Stimulated activated CD4-positive, alpha-beta T cell treated with anti-CD3 and anti-CD28 coated beads, TNF-alpha, amount 100 ng/mL, for 48 hours (primary cell): ENCODE measurements at places on chromosomes 16 and 17.
A peak's percentile ranks its signal among the peaks of the same experiment; 100 is the strongest.

DNA sequence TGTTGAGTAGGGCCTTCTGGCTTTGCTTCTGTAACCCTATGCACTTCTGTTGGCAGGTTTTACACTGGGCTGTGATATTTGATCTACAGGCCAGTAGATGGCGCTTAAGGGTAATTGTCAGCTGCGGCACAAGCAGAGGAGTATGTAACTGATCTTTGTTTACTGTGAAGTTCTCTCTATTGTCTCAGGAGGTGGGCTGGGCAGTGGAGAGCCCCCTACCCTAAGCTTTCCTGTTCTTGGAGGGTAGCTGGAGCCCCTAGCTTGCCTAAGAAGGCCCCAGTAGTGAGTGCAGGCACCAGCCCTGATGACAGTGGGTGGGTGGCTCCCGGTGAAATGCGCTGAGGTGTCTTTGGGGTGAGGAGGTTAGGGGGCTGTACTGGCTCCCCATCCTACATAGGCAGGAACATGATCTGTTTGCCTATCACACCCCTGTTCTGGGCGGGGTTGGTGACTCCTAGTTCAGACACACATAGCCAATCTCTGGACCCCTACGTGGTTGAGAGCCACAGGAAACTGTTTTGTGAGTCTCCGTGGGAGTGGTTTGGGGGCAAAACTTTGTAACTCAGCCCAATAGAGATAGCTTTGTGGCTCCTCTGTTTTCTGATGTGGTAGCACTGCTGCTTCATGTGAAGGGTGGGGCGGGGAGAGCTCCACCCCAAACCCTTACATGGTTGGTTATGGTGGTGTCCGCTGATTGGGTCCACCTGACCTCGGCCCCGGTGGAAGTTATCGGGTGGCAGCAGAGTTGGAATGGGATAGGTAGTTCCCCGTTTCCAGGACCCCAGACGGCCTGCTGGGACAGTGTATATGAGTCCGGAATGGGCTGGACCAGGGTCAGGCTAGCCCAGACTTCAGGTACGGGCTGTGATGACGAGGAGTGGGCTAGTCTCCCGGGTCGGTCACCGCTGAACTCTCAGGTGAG is 60.4 kb downstream of the SLFN11 start:
- DNase-seq: peak; percentile 29

- DNase-seq: no peak
These were observed 4.4 kb downstream of the SMARCD2 start for GRCh38 chr17:63837962-63838600.

GRCh38 chr17:80453998-80454556 is 22.3 kb downstream of the NPTX1 start:
- DNase-seq: no peak

- DNase-seq: no peak
These were observed 25.7 kb downstream of the MRM1 start for GRCh38 chr17:36627101-36627500.

DNA sequence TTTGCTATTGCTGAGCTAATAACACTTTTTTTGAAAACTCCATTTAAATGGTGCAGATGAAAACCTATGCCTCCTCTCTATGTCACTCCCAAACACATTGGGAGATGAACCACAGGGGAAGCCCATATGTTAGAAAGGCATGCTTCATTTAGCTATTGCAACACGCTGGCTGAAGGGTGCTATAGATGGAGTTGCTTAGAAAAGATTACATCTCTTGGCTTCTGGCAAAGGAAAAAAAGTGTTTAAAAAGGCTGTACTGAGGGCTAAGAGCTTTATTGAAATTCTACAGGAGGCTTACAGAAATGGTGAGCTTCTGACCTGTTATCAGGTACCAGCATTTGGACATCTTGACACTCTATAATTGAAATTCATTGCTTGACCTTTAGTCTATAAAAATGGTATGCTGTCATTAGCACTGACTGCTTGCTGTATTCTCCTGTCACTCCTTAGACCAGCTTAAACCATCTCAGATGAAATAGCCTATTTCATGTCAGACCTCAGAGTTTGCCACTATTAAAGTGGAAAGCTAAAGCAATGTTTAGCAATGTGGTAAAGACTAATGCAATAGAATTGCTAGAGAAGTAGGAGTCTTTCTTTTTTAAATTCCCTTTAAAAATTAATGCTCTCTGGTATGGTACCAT is 503.9 kb downstream of the CDH11 start:
- DNase-seq: no peak

GRCh38 chr17:38324141-38324697 is 19.5 kb downstream of the GPR179 start:
- no peak for DNase-seq

DNA sequence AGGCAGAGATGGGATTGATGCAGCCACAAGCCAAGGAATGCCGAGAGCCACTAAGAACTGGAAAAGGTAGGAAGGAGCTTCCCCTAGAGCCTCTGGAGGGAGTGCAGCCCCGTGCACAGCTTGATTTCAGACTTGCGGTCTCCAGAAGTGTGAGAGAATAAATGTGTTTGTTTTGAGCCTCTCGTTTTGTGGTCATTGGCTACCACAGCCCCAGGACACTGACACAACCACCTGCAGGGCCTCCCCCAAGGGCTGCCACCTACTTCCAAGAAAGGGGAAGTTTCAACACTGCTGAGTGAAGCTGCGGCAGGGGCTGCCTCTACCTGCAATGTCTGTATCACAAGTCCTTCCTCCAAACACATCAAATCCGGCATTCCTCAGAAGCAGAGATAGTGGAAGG is 346.9 kb downstream of the C16orf95 start:
- no peak for DNase-seq

DNA sequence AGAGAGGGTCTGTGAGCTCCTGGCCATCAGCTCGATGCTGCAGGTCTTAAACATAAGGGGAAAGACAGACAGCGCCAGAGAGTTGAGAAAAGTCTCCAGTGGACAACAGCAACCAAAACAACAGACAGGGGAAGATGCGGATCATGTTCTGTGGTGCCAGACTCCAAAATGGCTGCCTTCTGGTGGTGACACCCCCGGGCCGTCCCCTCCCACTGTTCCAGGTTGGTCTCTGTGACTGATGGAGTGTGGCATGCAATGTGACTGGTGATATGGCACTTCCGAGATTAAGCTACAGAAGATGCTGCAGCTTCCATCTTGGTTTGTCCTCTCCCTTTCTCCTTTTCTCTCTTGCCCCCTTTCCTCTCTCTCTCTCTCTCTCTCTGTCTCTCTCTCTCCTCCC is 40.4 kb upstream of the RBFOX3 start:
- no peak for DNase-seq

DNA sequence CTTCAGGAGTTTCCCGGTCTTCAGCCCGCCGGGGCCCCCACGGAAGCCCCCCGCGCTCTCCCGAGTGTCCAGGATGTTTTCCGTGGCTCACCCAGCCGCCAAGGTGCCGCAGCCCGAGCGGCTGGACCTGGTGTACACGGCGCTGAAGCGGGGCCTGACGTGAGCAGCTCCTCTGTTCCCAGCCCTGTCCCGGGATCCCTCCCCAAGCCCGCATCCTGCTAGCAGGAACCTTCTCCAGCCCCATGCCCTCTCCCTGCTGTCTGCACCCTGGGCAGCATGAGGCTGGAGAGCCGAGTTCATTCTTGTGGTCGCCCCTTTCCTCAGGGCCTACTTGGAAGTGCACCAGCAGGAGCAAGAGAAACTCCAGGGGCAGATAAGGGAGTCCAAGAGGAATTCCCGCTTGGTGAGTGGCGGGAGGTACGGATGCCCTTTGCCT is 10.1 kb downstream of the RIPOR1 start:
- DNase-seq: no peak

DNA sequence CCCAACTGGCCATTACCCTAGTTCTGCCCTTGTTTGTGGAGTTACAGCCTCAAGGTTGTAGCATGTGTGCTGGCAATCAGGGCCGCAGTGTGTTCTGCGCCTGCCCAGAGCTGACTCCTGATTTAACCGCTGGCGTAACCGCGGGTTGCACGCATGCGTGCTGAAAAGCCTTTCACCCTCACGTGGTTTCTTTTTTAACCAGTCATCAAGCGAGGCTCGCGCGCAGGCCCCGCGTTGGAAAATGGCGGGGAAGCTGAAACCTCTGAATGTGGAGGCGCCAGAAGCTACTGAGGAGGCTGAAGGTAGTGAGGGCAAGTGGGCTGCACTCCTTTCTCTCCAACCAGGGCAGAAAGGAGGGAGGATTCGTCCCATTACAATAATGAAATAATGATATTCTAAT is at the start of gene SYCE1L:
TSS of gene SYCE1L (plus strand) at position 198 of the 400 bp plus-strand sequence. CDS start at position 242, 44 bp downstream.
- DNase-seq: no peak

DNA sequence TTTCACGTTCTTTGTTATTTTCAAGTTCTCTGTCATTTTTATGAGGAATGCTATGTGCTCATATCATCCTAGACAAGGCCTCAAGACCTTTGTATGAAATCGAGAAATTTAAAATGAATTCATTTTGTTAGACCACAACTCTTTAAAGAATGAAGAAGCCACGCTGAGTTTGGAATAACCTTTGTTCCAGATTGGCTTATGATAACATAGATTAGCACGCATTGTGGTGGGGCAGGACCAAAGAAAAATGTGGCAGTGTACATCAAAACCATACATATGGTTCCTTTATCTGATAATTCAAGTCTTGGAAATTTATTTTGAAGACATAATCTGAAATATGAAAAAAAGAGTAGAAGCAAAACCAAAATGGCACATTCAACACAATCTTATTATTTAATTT is 2.2 kb downstream of the HSD17B2 start:
- no peak for DNase-seq

DNA sequence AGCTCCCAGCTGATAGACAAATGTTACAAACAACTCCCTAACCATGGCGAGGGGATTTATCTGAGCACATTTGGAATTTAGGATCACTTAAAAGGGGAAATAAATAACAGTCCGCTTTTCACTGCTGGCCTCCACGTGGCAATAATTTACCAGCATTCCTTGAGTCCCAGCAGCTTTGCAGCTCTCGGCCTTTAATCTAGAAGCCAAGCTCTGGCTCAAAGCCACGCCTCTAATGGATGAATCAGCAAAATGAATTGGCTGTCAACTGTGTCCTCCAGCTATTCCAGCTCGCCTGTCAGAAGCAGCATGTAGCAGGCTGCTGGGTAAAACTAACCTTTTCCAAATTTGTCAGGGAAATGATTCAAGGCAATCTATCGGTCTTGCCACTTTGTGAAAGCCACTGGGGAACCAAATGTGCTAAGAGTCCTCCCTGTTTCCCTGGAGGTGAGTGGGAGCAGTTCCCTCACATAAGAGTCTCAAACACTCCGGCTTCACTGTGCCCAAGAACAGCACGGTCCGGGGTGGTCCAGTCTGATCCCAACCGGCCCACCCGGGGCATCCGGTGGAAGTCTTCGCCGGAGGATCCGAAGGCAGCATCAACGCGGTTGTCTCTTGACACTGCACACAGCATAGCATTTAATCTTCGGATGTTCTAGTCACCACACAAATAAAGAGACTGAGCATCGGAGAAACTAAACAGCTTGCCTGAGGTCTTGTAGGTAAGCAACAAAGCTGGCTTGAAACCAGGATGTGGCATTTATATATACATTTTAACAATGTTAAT is 143.3 kb downstream of the PARN start:
- no peak for DNase-seq

- no peak for DNase-seq
These were observed 192.6 kb upstream of the PSMD7 start for GRCh38 chr16:74104022-74104421.

GRCh38 chr17:67289181-67289876 is 44.3 kb upstream of the HELZ start:
- no peak for DNase-seq

DNA sequence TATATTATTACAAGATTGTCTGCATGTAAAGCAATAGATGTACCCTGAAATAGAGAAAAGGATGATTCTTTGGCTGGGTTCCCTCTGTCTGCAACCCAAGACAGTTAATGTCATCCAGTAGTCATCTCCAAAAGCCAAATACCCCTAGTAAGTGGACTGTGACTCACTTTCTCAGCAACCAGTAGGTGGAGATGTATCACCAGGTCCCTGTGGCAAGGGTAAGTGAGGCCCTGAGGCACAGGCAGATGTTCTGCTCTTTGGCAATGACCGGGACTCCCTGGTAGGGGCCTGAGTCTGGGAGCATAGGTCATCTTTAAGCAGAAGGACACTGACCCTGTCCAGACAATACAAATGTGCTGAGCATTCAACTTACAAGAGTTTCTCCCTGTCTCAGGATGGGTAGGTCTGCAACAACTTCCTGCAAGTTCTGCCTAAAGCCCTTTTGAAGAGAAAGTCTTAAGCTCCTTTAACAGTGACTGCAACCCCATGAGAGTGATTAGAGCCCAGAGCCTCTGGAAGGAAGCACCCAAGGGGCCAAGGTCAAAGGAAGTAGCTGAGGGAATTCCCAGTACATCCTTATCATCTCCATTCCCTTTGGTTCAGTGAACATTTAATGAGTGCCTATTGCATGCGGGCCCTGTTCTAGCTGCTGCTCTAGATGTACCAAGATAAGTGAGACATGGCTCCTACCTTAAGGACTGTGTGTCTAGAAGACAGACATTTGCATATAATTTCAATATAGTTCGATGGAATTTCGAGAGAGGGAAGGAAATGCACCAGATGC is 31.9 kb downstream of the PMP22 start:
- DNase-seq: no peak

DNA sequence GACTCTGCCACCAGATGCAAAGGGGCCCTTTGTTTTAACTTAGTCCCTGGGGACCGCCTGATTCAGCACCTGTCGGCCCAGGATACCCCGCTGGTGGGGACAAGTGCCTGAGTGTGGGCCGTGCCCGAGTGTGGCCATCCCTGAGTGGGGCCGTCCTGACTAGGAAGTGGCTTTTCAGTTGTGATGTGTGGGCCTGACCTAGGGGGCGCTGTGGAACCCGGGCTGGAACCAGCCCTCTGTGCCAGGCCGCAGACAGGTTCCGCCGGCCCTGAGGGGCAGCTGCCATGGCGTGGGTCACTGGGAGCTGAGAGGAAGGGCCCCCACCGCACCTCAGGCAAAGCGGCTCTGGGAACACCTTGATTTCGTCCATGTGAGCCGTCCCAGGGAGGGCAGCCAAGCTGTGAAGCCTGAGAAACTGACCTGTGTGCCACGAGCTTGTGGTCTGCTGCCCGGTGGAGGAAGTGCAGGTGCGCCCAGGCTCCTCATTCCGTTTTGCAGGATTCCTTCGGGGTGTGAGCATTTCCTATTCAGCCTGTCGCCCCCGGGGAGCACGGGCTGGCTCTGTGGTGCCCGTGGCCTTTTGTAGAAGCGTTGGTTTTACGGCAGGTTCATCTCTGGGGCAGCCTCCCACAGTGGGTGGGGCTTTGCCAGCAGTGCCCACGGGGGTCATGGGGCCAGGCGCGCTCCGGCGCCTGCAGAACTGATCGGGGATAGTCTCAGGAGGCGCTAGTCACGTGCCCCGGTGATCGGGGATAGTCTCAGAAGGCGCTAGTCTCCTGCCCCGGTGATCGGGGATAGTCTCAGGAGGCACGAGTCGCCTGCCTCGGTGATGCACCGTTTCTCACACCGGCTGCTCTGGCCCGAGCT is 5.3 kb downstream of the RPL13 start:
- no peak for DNase-seq

GRCh38 chr17:50586421-50587247 is 26.1 kb downstream of the CACNA1G start:
- DNase-seq: no peak

GRCh38 chr16:78743556-78743955 is 644.1 kb downstream of the WWOX start:
- no peak for DNase-seq

GRCh38 chr16:89099905-89100304 is 6.3 kb downstream of the ACSF3 start:
- no peak for DNase-seq

- no peak for DNase-seq
These were observed 129.9 kb downstream of the SNX11 start for GRCh38 chr17:48237456-48237855.

- DNase-seq: no peak
These were observed 6.7 kb downstream of the ZNF423 start for GRCh38 chr16:49849037-49849753.
